Esophagus muscularis mucosa (tissue), 4 donors: ENCODE measurements at places on chromosomes 6 and 20.

- no peak for DNase-seq
These were observed 139.9 kb downstream of the CCDC170 start for GRCh38 chr6:151633526-151634335.

DNA sequence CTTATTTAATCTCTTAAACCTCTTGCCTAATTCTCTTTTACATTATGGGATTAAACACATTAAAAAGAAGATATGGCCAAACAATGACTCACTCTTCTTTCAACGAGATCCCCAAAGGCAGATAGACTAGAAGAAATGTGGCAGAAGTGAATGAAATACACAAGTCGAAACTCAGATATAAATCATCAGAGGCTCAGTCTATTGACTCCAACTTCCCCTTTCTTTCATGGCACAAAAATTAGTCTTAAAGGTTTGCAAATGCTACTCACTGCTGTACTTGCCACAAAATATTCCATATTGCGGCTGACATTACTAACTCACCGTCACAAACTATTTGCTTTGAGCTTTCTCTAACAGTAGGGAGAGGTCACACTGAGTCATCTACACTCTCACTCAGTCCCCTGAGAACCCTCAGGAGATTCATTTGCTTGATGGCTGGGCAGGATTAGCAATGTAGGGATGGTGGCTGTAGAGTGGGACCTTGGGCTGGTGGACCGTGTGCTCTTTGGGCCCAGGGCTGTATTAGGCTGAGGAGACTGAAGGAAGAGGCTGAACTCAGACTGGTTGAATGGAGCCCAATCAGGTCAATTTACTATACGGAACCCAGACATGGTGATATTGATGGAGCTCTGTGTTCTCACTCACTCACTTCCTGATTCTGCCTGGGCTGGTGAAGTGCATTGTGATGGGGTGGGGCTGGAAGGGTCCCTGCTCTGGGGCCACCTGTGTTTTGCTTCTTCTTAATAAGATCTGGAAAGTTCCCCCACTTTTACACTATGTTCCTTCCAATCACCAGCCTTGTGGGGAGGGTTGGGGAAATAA, 42.8 kb upstream of the UBR2 start:
- DNase-seq, result no peak

- no peak for DNase-seq
These were observed 191.4 kb downstream of the TENT5A start for GRCh38 chr6:81561071-81561564.

GRCh38 chr20:50062006-50062838, 50.7 kb downstream of the UBE2V1 start:
- no peak for DNase-seq

DNA sequence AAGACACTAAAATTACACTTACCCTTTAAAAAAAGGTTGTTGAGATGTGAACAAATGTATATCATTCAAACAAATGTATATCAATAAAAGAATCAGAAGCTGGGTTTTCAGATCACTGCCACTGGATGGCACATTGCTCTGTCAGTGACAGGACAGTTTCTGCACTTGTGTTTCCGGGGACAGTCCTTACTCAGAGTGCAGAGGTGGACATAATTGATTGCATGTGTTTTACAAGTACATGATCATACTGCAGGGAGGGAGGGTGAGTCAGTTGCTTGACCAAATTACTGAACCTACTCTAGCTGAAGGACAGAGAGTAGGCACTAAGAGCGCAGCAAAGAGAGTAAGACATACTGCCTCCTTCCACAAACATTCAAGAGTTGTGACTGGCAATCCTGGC, 302.3 kb downstream of the TENT5A start:
- no peak for DNase-seq

- DNase-seq, result no peak
These were observed 41.7 kb upstream of the TULP4 start for GRCh38 chr6:158270389-158271127.

DNA sequence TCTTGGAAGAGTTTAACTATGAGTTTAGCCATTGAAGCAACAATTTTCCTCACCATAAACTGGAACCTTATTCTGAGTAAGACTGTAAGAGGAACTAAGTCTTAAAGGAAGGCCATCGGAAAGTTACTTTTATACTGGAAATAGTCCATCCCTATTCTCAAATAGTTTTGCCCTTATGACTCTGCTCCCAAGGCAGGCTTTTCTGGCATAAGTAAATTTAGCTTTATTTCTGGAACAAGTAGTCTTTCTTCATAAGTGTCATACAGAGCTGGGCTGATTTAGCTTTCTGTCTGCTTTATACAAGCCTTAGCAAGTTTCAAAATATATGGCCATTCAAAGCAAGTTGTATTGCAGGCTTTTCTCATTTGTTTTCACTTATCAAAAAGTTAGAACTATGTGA, 328.1 kb downstream of the HACE1 start:
- no peak for DNase-seq

- DNase-seq, result no peak
These were observed 453.3 kb downstream of the RFPL4B start for GRCh38 chr6:112800439-112800838.

DNA sequence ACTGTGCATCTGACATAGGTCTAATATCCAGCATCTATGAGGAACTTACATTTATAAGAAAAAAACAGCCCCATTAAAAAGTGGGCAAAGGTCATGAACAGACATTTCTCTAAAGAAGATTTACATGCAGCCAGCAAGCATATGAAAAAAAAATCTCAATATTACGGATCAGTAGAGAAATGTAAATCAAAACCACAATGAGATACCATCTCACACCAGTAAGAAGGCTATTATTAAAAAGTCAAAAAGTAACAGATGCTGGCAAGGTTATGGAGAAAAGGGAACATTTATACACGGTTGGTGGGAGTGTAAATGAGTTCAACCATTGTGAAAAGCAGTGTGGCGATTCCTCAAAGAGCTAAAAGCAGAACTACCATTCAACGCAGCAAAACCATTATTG, 13.1 kb downstream of the METTL24 start:
- no peak for DNase-seq

DNA sequence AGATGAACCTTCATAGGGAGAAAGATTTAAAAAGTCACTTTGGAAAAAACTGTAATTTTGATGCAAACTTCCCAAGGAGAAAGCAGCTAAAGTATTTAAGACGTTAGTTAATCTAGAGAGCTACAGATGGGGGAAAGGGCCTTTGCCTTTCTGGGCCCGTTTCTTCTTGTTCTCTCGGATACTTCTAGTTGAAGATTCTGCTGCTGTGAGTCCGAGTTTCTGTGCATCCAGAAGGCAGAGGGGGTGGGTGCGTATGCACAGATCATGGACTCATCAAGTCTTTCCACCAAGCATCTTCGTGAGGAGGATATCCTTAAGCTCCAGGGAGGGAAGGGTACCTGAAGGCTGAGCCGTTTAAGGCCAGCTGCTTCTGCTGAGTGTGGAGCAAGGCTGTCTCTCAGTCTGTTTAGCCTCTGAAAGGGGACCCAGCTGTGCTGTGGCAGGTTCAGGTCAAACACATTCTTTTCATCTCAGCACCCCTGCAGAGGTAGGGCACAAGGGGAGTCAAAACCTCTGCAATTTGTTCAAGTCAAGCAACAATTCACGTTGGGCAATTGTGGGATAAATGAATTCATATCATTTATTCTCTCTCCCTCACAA, 4.3 kb downstream of the LAMP5 start:
- peak; percentile 53 for DNase-seq

DNA sequence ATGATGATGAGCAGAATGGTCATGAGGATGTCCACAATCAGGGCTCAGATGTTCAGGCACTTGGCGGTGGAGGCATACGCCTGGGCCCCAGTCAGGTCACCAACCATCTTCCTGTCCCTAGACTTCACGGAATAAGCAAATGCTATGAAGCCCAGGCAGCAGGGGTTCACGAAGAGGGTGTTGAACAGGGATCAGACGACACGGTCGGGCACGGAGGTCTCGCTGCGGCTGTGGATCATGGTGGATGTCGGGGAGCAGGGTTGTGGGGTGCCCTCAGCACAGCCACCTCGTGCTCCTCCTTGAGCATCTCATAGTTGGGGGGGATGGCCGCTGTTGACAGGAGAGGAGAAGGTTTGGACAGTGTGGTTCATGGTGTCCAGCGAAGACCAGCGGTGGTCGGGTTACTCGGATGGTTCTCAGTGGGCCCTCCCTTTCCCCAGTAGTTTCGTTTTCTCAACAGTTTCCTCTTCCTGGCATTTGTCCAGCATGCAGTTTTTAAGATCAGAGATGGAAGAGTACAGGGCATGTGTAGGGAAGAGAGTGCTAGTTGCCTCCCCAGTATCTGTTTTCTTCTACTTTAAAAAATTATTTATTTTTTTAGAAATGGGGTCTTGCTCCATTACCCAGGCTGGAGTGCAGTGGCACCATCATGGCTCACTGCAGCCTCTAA, 20.3 kb upstream of the SPDEF start:
- DNase-seq, result no peak

GRCh38 chr20:33976959-33977358, 16.8 kb upstream of the RALY start:
- DNase-seq, result no peak

DNA sequence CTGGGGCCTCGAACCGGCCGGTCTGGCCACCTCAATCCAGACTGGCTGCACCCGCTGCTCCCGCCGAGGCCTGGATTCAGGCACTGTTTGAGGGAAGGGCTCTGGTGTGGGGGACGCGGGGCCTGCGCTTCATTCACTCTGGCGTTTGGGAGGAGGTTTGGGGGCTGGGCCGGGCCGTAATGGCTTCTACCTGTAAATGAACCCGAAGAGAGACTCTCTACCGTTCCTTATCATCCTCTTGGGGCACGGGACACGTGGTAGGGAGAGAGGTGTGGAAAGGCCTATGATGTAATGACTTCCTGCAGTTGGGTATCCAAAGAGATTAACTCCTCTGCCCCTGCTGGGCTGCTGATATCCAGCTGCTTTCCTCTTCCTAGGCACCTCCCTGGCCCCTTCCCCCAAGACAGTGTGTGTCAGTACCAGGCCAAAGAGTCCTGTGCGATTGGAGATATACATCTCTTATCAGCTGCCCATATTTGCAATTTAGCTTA, 1.8 kb downstream of the FOXO3 start:
- DNase-seq, result peak; percentile 95

GRCh38 chr6:148021699-148022098, 320.9 kb upstream of the SASH1 start:
- DNase-seq, result no peak

DNA sequence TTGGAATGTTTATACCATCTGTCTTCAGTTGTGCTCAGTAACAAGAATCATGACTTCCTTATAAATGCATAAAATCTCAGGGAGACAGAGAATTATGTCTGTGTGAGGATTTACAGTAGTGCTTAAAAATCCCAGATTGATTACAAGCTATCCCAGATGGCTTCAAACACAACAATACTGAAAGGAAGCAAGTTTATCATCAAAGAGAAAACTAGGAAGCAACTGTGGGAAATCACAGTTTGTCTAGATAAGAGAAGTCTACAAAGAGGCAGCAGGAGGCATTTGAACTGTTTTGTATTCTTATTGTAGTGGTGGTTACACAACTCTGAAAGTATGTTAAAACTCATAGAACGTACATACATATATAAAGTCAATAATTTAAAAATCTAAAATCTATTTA, 104.4 kb upstream of the SALL4 start:
- DNase-seq, result no peak

GRCh38 chr6:12735786-12736185, 19.2 kb downstream of the PHACTR1 start:
- DNase-seq, result no peak

DNA sequence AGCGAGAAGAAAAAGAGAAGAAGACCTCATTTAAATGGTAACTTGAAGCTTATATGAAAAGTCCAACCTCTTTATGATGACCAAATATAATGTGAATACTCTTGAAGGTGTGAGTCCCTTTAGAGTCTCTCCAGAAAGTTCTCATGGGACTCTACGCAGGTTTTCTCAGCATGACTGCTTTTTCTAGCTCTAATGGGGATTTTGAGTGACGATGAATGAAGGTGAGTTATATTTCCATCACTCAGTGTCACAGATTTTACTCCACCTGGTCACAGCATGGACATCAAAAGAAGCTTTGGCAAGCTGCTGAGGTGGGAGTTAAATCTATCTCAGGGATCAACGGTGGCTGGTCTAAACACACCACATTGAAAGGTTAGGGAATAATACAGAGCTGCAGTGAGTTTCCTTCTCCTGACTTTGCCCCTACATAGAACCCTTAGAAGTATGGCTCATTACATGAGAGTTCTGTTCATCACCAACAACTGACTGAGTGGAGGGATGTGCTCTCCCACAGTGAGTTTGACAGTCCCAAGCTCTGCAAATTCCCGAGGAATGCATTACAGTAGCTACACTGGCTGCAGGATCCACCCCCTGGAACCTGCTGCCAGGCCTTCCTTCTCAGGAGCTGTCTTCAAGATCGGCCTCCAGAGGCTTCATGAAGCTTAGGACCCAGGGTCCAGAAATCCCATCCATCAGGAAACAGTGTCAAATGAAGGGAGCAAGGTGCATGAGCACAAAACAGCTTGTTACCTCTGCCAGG, 126.8 kb downstream of the FOXC1 start:
- DNase-seq, result no peak

DNA sequence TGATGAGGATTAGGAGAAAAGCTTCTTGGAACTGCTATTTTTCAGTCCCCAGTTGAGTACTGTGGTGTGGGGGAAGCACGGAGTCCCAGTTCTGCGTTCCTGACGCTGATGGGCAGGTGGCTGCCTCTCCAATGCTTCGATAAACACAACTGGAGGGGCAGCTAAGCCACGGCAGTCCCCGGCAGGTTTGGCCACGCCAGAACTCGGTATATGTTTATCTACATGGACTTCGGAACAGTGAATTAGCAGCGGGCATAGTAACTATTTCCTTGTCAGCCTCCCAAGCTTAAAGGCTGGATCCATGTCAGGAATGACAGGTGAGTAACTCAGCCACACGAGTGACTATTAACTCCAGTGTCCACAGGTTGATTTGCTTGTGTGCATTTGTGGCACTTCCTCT, 354.4 kb downstream of the ZFAND3 start:
- DNase-seq, result no peak

DNA sequence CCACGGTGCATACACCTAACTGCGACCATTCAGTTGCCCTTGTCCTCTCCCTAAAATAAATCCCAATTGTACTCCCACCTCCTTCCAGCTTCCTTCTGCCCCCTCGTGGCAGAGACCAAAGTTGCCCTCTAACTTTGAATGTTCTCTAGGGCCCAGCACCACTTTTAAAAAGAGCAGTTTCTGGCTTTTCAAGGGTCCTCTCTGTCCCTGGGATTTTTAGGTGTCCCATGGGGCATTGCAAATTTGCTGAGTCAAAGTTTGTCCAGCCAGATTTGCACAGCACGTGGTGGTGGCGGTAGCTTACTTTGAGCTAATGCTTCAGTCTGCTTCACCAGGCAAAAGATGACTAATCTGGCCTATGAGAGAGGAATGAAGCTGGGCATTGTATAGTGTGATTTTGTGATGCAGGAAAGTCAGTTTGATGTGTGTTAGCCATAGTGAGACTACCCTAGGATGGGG, 100.2 kb downstream of the PERP start:
- DNase-seq, result no peak
